ENCODE measurements at places on chromosomes 13 and 19.

DNA sequence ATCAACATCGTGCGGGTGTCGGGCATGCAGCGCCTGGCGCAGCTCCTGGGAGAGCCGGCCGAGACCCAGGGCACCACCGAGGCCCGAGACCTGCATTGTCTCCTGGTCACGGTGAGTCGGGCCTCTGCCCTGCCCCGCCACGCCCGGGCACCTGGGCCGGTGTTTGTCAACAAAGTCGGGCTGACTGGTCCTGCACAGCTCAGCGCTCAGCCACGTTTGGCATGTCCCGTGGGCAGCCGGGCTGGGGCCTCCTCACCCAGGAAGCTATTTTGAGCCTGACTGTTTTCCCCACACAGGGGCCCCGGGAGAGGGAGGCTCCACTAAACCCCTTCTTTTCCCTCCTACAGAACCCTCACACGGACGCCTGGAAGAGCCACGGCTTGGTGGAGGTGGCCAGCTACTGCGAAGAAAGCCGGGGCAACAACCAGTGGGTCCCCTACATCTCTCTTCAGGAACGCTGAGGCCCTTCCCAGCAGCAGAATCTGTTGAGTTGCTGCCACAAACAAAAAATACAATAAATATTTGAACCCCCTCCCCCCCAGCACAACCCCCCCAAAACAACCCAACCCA is 1.3 kb downstream of the GADD45B start:
- H3K4me1 ChIP-seq, result peaks cover 32% of the 10 kb centered on the region
- peak overlapping the region; percentile 93 for H3K27ac ChIP-seq
- peaks cover 28% of the 10 kb centered on the region for H3K36me3 ChIP-seq

- no peak for DNase-seq
- H3K4me3 ChIP-seq, result no peak overlapping the region
- peaks cover 2% of the 10 kb centered on the region for H3K4me1 ChIP-seq
- H3K36me3 ChIP-seq, result no peaks in the 10 kb centered on the region
Measured at GRCh38 chr13:111061358-111062045, 53.6 kb upstream of the ARHGEF7 start.

DNA sequence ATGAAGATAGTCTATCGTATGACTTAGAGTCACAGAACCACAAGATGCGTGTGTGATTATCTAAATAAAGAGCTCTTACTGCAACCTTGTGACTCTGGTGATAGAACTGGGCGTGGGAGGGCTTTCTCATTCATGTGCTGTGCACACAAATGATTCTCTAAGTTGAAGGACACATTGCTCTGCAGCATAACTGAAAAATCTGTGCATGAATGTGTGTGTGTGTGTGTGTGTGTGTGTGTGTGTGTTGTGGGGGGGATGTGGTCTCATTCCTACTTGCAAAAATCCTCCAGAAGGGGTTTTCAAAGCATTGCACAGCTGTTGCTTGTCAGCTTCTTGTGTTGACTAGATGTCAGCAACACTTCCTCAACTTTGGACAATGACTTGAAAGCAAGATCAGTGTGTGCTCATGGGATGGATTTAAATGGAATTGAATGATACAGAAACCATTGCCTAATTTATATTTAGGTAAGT is 22.4 kb downstream of the LRCH1 start:
- peaks cover 95% of the 10 kb centered on the region for H3K4me1 ChIP-seq
- peaks cover 7% of the 10 kb centered on the region for H3K36me3 ChIP-seq
- H3K4me3 ChIP-seq, result peak overlapping the region; percentile 7

- DNase-seq, result no peak
- no peaks in the 10 kb centered on the region for H3K27me3 ChIP-seq
- H3K4me1 ChIP-seq, result no peaks in the 10 kb centered on the region
Measured at GRCh38 chr13:93527748-93528297, 301.2 kb downstream of the GPC6 start.

- H3K36me3 ChIP-seq, result peaks cover 41% of the 10 kb centered on the region
- no peaks in the 10 kb centered on the region for H3K4me1 ChIP-seq
- H3K27ac ChIP-seq, result no peak overlapping the region
- DNase-seq, result no peak
Measured at GRCh38 chr13:100403675-100404074, 184.9 kb downstream of the GGACT start.

GRCh38 chr13:113631341-113632095 is 26.5 kb downstream of the ATP4B start:
- H3K36me3 ChIP-seq, result peaks cover 73% of the 10 kb centered on the region
- no peaks in the 10 kb centered on the region for H3K27me3 ChIP-seq
- no peak for DNase-seq
- no peaks in the 10 kb centered on the region for H3K4me1 ChIP-seq
- no peak overlapping the region for H3K27ac ChIP-seq

Measured in activated B cell treated with CpG ODN at 0.5 μM for 24 hours (primary cell).